ENCODE measurements at places on chromosomes 5 and 9. TPM values are rescaled to one million over a fixed set of nuclear protein-coding genes. Genes with fewer than 3 reads are reported as not detected.

Gene GFI1B
- total RNA-seq = not detected

- H3K27ac ChIP-seq = no peak overlapping the region
- no peak for ATAC-seq
- no peaks in the 10 kb centered on the region for H3K27me3 ChIP-seq
- peaks cover 9% of the 10 kb centered on the region for H3K36me3 ChIP-seq
- peaks cover 5% of the 10 kb centered on the region for H3K4me1 ChIP-seq
- peak overlapping the region; percentile 74 for H3K4me3 ChIP-seq
These were observed 979 bp downstream of the CCNB1 start for GRCh38 chr5:69167929-69168328.

DNA sequence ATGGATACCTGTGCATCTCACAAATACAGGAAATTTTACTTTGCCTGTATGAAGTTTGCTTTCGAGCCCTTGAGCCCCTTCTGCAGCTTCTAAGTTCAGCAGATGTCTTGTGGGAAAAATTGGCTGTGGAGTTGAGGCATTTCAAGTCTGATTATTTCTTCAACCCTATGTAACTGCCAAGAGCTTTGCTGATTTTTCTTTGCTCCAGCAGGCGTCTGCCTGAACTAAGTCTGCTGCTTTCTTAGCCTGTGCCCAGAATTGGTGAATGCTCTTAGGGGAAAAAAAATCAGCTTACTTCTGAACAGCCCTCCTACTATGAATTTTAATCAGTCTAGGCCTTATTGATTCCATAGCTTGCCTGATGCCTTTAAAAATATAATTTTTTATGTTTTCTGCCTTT lies 41.2 kb downstream of the RIC1 start:
- no peak overlapping the region for H3K27ac ChIP-seq
- H3K4me3 ChIP-seq = no peak overlapping the region
- no peaks in the 10 kb centered on the region for H3K4me1 ChIP-seq
- H3K36me3 ChIP-seq = no peaks in the 10 kb centered on the region

GRCh38 chr5:176359658-176360057 lies 1.9 kb downstream of the KIAA1191 start:
- no peak for ATAC-seq
- no peaks in the 10 kb centered on the region for H3K4me1 ChIP-seq
- H3K36me3 ChIP-seq = no peaks in the 10 kb centered on the region
- H3K27ac ChIP-seq = no peak overlapping the region

DNA sequence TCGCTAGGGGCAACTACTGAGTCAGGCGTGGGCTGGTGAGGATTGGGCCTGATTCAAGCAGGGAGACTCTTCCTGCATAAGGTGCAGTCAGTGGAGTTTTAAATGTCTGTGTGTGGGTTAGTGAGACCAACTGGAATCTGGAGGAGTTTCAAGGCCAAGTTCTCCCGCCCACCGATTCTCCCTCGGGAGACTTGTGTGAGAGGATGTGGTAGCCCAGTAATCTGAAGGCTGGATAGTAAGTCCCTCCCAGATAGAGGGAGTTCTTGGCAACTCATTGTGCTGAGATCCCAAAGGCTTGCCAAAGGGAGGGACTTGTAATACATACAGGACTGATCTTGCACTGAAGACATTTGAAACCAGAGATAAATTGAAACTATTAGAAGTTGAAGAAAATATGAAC lies 51.8 kb downstream of the WDR36 start:
- no peaks in the 10 kb centered on the region for H3K36me3 ChIP-seq
- no peak overlapping the region for H3K27ac ChIP-seq
- no peak overlapping the region for H3K4me3 ChIP-seq
- no peak for ATAC-seq
- H3K4me1 ChIP-seq = no peaks in the 10 kb centered on the region

DNA sequence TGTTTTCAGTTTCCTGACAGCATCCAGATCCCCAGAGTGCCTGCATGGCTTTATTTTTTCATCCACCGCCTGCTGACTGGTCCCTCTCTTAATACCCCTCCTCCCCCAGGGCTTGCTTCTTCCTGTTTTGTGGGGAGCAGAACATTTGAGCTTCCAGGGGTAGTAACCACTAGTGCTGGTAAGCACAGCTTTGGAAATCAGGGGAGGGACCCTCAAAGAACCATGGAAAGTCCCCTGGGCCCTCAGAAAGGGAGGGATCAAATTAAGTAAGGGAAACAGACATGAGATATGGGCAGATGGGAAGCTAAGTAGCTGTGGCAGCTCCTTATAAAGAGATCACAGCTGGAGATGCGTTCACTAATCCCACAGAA lies 26.8 kb downstream of the GRIA1 start:
- no peaks in the 10 kb centered on the region for H3K4me1 ChIP-seq
- no peak overlapping the region for H3K27ac ChIP-seq
- ATAC-seq = no peak
- no peaks in the 10 kb centered on the region for H3K27me3 ChIP-seq
- no peak overlapping the region for H3K4me3 ChIP-seq

DNA sequence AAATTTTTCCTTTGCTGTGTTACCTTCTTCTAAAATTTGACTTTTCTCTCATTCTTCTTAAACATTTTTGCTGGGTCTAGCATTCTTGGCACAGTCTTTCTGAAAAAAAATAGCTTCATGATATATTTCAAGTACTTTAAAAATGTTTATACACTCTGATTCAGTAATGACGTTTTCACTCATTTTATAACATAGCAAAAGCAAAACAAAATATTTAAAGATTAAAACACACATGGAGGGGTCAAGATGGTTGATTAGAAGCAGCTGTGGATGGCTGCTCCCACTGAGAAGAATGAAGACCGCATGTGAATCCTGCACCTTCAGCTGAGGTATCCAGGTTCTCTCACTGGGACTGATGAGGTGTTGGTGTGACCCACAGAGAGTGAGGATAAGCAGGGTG lies 188.2 kb downstream of the SGCD start:
- H3K4me1 ChIP-seq = no peaks in the 10 kb centered on the region
- H3K36me3 ChIP-seq = no peaks in the 10 kb centered on the region
- H3K27me3 ChIP-seq = no peaks in the 10 kb centered on the region
- H3K4me3 ChIP-seq = no peak overlapping the region
- H3K27ac ChIP-seq = no peak overlapping the region
- ATAC-seq = no peak

GRCh38 chr5:96640696-96641095 lies 21.5 kb upstream of the CAST start:
- no peaks in the 10 kb centered on the region for H3K4me1 ChIP-seq
- H3K4me3 ChIP-seq = no peak overlapping the region
- H3K36me3 ChIP-seq = no peaks in the 10 kb centered on the region
- H3K27ac ChIP-seq = no peak overlapping the region

GRCh38 chr9:94782355-94783101 lies 56.0 kb downstream of the AOPEP start:
- no peak overlapping the region for H3K4me3 ChIP-seq
- no peaks in the 10 kb centered on the region for H3K36me3 ChIP-seq
- H3K4me1 ChIP-seq = no peaks in the 10 kb centered on the region
- ATAC-seq = no peak
- H3K27me3 ChIP-seq = no peaks in the 10 kb centered on the region
- peak overlapping the region; percentile 48 for H3K27ac ChIP-seq

DNA sequence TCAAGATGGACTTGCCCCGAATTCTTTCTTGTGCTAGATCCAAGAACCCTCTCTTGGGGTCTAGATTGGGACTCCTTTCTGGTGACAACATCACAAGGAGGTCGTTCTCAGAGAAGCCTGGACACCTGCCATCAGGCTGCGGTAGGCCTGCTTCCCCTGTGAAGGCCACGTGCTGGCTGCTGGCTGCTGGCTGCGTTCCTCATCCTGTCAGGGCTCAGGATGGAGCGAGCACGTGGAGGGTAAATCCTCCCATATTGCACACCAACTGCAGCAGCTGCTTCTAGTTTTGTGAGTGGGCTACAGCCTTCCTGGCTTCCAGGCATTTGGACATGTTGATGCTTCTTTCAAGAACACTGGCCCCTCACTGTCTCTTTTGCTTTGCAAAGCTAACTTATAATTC lies 95.6 kb downstream of the HSPA4 start:
- no peak overlapping the region for H3K27ac ChIP-seq
- no peaks in the 10 kb centered on the region for H3K36me3 ChIP-seq
- H3K4me1 ChIP-seq = no peaks in the 10 kb centered on the region
- peaks cover 12% of the 10 kb centered on the region for H3K27me3 ChIP-seq
- H3K4me3 ChIP-seq = no peak overlapping the region
- ATAC-seq = no peak

Measured in gastroesophageal sphincter (tissue), 4 donors.